ENCODE measurements at places on chromosomes 6 and 20. TPM values are rescaled to one million over a fixed set of nuclear protein-coding genes. Genes with fewer than 3 reads are reported as not detected.

DNA sequence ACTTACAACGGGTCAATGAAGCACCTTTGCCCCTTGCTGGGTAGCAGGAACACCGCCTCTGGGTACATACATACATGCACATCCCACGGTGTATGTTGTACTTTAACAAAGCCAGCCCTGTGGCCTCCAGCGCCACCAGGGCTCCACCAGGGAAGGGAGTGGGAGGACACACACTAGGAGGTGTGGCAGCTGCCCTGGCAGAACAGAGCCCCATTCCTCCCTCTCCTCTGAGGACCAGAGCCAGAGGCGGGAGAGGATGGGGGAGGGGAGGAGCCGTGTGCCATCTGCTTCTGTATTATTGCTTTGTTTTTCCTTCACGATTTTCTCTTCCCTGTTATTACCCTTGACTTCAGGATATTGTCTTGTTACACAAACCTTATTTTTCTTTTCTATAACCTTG, 105.8 kb upstream of the TRAF3IP2 start:
- no peak for DNase-seq

DNA sequence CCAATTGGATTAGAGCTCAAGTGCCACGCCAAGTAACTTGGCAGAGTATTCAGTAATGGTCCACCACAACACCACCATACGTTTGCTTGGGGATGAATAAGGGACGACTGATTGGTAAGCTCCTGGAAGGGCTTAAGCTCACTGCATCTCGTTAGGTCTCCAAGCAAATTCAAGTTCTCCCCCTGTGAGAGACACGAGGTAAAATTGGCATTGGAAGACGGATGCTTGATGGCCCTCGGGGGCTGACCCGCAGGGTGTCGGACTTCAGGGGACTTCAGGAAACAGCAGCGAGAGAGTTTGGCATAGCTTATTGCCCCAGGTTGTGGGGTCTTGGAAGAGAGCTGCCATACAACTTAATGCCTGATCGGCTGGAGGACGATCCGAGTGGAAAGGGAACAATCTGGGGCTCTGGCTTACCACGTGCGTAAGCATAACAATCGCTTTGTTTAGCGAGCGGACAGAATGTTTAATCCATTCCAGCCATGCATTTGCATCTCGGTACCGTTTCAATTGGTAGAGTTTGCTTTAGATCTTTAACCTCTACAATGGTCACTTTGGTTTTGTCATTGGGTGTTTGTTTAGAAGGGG, 4.8 kb upstream of the ZNFX1 start:
- no peak for DNase-seq

The KIF6 gene
- total RNA-seq = 0.65 TPM

DNA sequence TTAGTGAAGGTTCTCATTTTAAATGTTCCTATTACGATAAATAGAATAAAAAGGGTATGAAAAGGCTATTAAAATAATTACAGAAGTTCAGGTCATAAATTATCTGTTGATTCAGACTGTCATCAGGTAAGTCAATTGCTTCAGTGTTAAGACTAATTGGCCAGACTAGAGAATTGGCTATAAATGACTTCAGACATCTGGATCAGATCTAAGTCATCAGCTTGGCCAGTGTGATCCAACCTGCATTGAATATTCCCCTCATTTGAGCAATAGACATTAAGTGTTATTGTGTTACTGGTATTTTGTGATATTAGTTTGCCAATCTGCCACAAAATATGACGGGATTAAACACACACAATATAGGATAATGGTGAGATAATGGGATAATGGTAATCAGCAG, 377.6 kb upstream of the CITED2 start:
- DNase-seq = no peak

The SLC22A16 gene
- total RNA-seq = not detected

DNA sequence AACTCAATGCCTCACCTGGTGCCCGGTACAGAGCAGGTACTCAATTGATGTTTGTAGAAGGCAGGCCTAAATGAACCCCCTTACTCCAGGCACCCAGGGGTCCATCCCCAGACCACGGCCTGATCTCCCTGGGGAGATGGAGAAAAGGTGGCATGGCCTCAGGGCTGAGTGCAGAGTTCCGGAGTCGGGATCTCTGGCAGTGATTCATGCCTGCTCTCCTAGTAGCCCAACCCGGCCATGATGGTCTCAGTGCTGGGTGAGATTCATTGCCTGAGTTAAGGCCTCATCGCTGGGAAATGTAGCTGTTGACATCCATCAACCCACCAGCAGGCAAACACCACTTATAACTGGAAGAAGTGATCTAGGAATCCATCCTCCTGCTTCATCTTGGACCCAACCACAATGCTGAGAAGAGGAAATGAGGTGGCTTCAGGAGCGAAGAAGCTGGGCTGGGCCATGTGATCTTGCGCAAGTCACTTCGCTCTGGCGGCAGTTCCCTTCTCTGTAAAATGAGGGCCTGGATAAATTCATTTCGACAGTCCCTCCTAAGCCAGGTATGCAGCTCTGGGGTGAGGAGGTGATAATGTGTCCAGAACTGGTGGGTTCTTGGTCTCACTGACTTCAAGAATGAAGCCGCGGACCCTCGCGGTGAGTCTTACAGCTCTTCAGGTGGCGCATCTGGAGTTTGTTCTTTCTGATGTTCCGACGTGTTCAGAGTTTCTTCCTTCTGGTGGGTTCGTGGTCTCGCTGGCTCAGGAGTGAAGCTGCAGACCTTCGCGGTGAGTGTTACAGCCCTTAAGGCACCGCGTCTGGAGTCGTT, 24.7 kb downstream of the ETV7 start:
- DNase-seq = no peak

The PRDM1 gene
- 1.1 TPM for total RNA-seq

The DYNLRB1 gene
- total RNA-seq = 107 TPM

- no peak for DNase-seq
These were observed 37.6 kb downstream of the PDSS2 start for GRCh38 chr6:107421696-107422256.

The ZNF831 gene
- not detected for total RNA-seq

DNA sequence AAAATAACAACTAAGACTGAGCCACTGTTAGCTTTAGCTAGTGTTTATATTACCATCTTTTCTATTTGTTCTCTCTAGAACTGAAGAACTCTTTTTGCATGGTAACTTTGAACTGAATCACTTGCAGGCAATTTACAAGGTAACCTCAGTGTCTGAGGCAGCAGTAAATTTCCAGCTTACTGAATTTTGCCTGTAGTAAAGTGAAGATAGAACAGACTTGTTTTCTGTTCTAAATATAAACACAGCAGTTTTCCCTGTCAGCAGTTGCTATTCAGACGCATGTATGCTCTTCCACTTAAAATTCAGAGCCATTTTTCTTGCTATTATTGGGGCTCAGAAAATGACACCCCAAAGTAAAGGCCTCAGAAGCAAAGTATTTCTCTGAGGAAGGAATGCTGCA, 974.0 kb upstream of the GJE1 start:
- DNase-seq = no peak

The AAR2 gene
- 25.4 TPM for total RNA-seq

DNA sequence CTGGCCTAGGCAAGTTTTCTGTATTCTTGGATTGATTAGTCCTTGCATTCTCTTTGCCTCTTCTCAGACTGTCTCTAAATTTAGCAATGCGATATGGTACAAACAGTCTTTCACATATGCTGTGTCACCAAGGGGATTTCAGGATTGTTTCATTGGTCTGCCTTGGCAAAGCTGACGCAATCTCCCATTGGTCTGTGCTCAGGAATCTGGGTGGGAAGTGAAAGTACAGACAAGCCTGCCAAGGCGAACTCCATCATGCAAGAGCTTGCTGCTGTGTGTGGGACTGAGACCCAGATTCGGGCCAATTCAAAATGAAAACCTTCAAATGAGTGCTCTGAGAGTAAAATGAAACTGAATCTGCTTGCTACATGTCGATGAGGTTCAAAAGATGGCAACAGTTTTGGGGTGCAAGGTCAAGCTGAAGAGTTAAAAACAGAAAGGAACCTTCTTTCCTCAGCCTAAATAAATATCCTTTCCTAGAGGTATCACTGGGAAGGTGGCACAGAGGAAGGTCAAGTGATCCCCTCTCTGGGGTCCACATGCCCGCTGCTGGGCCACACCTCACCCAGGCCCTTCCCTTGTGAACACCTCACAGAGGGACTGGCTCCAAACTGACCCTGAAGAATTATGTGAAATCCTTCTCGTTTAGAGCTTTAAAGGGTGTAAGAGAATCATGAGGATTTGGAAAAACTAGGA, 198.8 kb upstream of the PREP start:
- DNase-seq = no peak

The KHDRBS2 gene
- total RNA-seq = 7.7 TPM

DNA sequence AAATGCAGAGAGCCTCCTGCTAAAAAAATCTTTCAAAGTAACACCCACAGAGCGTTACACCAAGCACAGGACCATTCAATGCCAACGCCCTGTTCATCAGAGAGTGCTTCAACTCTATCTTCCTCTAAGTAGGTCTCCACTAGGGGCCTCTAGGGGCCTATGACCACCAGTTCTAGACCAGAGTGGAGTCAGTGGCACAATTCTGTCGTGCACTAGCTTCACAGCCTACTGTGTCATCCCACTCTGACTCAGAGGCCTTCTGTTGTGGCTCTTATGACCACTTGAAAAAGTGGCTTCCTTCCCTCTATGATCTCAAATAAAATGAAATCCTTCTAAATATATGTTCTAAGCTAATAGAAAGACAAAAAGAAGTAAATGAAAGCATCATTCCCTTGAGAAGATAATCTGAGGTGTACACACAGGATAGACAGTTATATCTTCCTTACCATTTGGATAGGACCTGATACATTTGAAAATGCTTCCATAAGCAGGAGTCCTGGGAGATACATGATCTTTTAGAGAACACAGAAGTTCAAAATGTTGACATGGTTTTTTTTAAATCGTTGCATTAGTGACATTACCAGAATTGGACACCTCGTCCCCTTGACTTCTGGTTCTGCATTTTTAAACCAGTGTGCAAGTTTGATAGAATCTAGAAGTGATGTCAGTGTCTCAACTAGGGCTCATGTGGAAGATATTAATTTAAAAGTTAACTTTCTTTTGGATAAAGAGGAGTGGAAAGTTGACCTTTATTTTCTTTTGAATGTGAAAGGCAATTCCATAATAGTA, 151.9 kb downstream of the SH3BGRL2 start:
- DNase-seq = no peak

- no peak for DNase-seq
These were observed 562 bp downstream of the TRIM39 start for GRCh38 chr6:30327232-30327746.

DNA sequence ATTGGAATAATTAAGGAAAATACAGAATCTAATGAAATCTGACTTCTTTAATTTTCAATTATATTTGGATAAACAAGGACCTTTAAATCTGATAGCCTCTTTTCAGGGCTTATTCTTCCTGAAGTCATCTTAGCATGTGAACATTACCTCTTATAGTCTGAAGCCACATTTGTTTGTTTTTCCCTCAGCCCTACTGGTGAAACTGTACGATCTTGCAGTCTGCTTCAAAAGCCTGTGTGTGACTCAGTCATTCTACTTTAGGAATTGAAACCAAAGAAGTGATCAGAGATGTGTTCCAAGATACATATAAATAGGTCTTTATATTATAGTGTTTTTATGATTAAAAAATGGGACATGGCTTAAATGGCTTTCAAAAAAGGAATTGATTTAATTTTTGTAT, 67.5 kb downstream of the MACROD2 start:
- DNase-seq = no peak

- DNase-seq = no peak
These were observed 45.6 kb upstream of the ESR1 start for GRCh38 chr6:151761851-151762250.

DNA sequence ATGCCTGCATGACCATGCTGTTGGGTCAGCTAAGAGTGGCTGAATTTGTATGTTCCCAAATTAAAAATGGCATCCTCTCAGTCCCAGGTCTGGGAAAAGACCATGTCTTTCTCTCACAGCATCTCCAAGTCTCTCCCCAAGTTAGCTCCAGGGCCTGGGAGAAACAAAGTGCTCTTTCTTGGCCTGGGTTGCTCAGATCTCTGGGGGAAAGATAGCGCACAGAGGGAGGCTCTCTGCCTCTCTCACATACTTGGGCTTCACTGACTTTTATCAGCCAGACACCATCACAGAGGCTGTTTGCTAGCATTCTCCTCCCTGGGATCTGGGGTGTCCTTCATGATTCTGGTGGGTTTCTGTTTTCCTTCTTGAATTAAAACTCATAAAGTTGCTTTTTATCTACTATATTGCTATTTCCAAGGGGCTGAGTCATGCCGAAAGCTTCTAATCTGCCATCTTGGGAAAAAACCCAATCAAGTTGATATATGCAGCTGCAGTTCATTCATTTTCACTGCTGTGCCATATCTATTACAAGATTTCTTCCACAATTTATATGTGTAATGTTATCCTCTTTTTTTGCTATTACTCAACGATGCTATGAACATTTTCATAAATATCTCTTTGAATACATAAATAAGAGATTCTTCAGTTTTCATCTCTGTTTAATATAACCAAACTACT, 190.2 kb downstream of the MOXD1 start:
- DNase-seq = no peak

GRCh38 chr6:147691446-147691845, 183.0 kb downstream of the SAMD5 start:
- DNase-seq = no peak

- DNase-seq = peak; percentile 82
These were observed 691 bp downstream of the SYNDIG1 start for GRCh38 chr20:24469894-24470745.

- DNase-seq = no peak
These were observed 47.3 kb downstream of the ITCH start for GRCh38 chr20:34410336-34410735.

The OR12D3 gene
- not detected for total RNA-seq

DNA sequence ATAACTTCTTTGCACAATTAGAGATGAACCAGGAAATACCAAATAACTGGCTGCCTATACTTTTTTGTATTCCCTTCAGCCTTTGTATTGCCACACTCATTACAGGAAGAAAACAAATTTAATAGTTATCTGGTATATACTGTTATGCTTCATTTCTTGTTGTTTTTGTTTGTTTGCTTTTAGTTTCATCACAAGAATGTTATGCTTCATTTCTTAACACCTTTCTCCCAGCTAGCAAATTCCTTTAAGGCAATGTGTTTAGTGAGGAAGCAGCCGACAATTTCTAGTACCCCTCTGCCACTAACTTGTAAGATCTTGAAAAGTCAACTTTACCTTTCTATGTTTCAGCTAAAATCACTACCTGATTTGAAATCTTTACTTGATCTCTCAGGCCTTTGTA, 1.4 kb downstream of the NCOA6 start:
- no peak for DNase-seq

DNA sequence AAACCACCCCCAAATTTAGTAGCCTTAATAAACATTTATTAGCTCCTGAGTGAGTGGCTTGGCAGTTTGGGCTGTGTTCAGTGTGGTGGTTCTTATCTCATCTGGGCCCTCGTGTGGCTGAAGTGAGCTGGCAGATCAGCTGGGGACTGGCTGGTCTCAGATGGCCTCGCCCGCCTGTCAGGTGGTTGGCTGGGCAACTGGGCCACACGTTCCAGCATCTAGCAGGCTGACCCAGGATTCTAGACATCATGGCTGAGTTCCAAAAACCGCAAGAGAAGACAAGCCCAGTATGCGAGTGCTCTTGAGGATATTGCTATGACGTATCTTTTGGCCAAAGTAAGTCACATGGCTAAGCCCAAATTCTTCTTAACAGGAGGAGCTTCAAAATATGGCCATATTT, 28.9 kb downstream of the EIF2S2 start:
- DNase-seq = no peak

The POLR1C gene
- total RNA-seq = 49.6 TPM

- DNase-seq = no peak
These were observed 87.6 kb upstream of the PAK5 start for GRCh38 chr20:9926476-9926875.

The TBCC gene
- total RNA-seq = 27.3 TPM

- DNase-seq = no peak
These were observed 159.8 kb downstream of the TFAP2C start for GRCh38 chr20:56788671-56789610.

GRCh38 chr6:46502486-46503119, 11.4 kb upstream of the RCAN2 start:
- no peak for DNase-seq

The METTL24 gene
- total RNA-seq = 0.44 TPM

The TMEM244 gene
- total RNA-seq = not detected
